ENCODE measurements at places on chromosomes 6 and 20. TPM values are rescaled to one million over a fixed set of nuclear protein-coding genes. Genes with fewer than 3 reads are reported as not detected.

- DNase-seq: peak; percentile 73
Measured at GRCh38 chr6:79077715-79078074, 359 bp downstream of the PHIP start.

GRCh38 chr20:46356195-46357029 lies 48.1 kb upstream of the CDH22 start:
- DNase-seq: no peak

POPDC3 gene
- not detected for total RNA-seq

- no peak for DNase-seq
Measured at GRCh38 chr6:159676890-159677505, 16.0 kb downstream of the SOD2 start.

GRCh38 chr20:51639206-51639832 lies 96.8 kb upstream of the NFATC2 start:
- peak; percentile 79 for DNase-seq

DDAH2 gene
- total RNA-seq: 26.4 TPM
